ENCODE measurements at places on chromosomes 12 and 14.

- DNase-seq = peak; percentile 7
These were observed 66.2 kb downstream of the RNF34 start for GRCh38 chr12:121465921-121466793.

GRCh38 chr12:98053202-98053601 lies 462.2 kb upstream of the TMPO start:
- no peak for DNase-seq

DNA sequence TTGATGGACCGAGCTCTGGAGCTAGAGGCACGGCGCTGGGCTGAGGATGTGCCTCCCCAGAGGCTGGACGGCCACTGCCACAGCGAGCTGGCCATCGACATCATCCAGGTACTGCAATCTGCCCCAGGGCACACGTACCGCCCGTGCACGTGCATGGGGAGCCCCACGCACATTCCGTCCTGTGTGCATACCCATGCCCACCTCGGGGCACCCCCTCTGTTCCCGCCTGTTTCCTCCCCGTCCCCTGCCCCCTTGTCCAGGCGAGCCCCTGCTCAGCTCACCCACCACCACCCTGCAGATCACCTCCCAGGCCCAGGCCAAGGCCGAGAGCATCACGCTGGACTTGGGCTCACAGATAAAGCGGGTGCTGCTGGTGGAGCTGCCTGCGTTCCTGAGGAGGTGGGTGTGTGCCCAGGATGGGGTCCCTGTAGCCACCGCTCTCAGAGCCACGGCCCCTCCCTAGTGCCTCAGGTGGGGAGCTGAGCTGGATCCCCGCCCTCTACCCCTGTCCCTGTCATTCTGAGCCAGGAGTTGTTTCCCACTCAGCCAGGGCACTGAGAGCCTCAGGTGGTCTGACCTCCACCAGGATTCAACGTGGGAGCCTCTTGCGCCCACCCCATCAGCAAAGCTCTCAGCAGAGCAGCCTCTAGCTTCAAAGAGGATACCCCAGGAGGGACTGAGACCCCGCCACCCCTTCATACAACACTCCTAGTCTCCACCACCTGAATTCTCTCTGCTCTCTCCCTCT lies 6.9 kb downstream of the TNFAIP2 start:
- no peak for DNase-seq

DNA sequence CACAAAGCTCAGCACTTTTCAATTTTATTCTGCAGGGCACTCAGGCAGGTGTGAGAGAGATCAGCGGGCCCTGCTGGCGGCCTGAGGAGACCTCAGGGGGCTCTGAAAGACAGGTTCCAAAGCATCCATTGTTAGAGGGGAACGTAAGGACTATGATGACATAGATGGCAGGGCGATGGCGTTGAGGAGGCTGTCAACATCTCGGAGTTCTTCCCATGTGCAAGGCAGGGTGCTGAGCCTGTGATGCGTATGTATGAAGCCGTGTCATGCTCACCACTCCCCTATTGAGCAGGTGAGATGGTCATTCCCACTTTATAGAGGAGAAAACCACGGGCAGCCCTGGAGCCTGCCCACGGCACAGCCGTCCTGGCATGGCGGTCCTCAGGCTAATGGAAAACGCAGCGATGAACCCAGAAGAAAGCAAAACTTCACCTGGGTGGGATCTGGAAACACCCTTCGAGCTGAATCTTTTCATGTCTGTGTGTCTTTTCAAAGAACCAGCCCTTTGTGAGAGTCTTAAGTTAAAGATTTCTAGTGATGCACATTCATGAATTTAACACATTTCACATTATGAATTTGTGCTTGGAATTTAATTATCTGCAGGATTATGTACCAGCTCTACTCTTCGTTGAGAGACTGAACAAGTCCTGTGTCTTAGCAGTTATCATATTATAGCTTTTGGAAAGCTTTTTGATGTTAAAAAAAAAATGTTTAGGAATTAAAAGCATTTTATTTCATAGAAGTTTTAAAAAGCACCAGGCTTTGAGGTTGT lies 64.7 kb downstream of the RIMBP2 start:
- DNase-seq = no peak

GRCh38 chr12:59149995-59150642 lies 229.8 kb upstream of the LRIG3 start:
- DNase-seq = no peak

GRCh38 chr12:128507470-128507869 lies 240.5 kb downstream of the TMEM132C start:
- no peak for DNase-seq

DNA sequence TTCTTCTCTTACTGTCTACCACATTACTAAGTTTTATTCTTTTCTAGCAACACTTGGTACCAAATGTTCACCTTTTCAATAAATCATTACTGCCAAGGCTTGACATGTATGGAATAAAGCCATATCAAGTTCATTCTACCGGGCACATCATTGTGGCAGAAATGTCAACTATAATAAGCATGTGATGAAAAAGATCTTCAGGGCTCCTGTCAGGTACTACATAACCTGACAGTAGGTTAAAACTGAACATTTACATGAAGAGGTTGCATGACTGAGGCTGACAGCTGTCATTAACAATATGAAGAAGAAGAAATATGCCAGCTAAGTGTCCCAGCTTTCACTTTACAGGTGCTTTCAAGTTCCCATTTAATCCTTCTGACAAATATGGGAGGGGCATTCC lies 178.9 kb downstream of the KCNH5 start:
- DNase-seq = no peak

DNA sequence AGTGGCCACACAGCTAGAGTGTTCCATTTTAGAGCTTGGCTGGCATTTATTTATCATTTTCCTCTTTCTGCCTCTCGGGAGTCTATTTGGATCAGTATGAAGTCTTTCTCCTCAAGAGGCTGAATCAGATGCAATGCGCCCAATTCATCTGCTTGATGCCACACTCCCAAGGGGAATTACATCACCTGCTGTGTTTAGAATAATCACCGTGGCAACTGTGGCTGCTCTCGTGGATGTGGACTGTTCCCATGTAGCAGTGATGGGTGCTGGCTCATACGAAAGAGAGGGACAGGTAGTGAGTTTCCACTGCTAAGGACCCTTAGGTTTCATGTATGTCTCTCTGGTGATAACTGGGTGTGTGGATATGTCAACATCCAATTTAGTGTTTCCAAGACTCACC lies 70.7 kb downstream of the SRRM4 start:
- no peak for DNase-seq

GRCh38 chr12:7241404-7242005 lies 52.0 kb downstream of the PEX5 start:
- no peak for DNase-seq

DNA sequence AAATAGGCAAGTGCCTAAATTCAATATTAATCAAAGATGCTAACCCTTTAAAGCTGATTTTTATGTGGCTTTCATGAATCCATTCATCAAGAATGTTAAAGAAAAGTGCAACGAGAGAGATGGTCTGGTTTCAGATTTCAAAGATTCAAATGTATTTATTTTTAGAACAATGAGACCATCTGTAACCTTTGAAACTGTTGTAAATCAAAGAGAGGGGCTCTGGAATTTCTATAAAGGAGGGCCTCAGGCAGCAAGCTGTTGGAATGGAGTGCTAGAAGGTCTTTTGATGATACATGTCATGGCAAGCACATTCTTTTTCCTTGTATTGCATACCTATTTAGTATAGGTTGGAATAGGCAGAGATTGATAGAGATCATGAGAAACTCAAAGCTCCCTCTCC lies 433.0 kb downstream of the LRIG3 start:
- no peak for DNase-seq

Data from stimulated activated CD4-positive, alpha-beta T cell treated with anti-CD3 and anti-CD28 coated beads, TNF-alpha, amount 100 ng/mL, for 4 hours (primary cell).